Stimulated activated CD4-positive, alpha-beta T cell treated with anti-CD3 and anti-CD28 coated beads, Interleukin-15, amount 100 ng/mL, for 1 hour (primary cell): ENCODE measurements at places on chromosomes 7 and 10.

DNA sequence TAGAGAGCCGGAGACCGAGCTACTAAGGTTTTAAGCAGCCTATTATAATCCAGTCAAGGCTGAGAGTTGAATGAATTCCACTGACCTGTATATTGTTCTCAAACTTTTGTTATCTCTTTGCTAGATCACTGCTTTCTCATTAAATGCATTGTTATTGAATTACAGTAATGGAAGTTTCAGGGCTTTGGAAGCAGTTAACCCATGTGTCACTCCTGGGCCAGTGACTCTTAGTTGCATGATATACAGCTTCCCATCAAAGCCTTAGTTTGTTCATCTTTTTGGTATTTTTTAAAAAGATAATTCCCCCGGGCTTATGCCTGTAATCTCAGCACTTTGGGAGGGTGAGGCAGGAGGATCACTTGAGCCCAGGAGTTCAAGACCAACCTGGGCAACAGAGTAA, 55.4 kb upstream of the KIAA1217 start:
- no peak for DNase-seq

GRCh38 chr7:876972-877311, 588 bp downstream of the GET4 start:
- no peak for DNase-seq

- DNase-seq = no peak
These were observed 40.9 kb downstream of the JCAD start for GRCh38 chr10:30018496-30018895.

GRCh38 chr7:37018954-37019353, 294.7 kb upstream of the AOAH start:
- DNase-seq = no peak

- no peak for DNase-seq
These were observed 20.7 kb upstream of the PPIF start for GRCh38 chr10:79326361-79327089.
